Kidney (tissue), 22 donors: ENCODE measurements at places on chromosomes 4 and X. TPM values are rescaled to one million over a fixed set of nuclear protein-coding genes. Genes with fewer than 3 reads are reported as not detected.

CT45A3 gene
- total RNA-seq, result not detected

MEPE gene
- total RNA-seq, result not detected

FGF16 gene
- total RNA-seq, result 0.25 TPM

MTNR1A gene
- total RNA-seq, result 1.5 TPM

ESX1 gene
- total RNA-seq, result not detected

TKTL2 gene
- total RNA-seq, result not detected

ANAPC4 gene
- 28.4 TPM for total RNA-seq

DNA sequence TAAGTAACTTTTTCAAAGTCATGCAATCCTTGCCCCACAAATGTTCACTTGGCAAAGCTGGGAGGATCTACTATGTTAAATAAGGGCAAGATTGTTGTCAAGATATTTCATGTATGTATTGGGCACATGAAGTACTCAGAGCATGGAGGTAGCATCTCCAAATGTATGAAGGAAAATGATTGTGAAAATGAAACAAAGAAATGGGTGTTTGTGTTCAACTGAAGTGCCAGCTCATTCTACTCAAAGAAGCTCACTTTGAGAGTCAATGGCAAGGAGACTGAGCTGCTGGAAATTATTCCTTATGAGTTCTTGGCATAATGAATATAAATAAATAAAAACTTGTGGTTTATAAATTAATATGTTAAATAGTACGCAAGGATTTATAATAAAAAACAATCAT, 124.5 kb upstream of the ARSJ start:
- H3K4me3 ChIP-seq, result no peak overlapping the region
- H3K4me1 ChIP-seq, result no peaks in the 10 kb centered on the region
- no peaks in the 10 kb centered on the region for H3K27me3 ChIP-seq
- no peak overlapping the region for H3K27ac ChIP-seq

DNA sequence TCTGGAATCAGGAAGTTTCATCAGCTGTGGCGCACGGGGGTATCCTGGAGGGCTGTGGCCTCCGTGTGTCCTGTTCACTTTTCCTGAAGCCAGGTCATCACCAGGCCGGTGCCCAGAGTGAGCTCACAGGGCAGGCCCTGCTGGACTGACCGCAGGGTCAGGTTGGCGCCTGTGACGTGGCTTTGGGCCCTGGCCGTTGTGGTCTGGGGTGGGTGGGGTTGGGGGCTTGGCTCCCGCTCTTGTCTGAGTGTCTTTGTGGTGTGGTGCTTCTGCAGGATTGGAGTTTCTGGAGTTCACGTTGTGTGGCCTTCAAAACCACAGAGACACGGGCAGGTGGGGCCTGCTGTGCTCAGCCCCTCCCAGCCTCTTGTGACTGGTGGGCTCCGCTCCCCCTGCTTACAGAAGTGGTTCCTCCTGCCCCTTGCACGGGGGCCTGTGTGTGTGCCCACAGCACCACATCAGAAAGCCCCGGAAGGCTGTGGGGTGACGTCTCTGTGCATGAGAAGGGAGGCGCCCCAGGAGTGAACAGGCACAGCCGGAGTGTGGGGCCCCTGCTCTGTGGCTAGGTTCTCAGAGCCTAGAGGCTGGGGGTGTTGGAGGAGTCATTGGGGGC, 9.5 kb downstream of the RGS12 start:
- H3K36me3 ChIP-seq, result no peaks in the 10 kb centered on the region
- no peak overlapping the region for H3K4me3 ChIP-seq
- H3K27me3 ChIP-seq, result no peaks in the 10 kb centered on the region
- peak; percentile 25 for DNase-seq
- H3K27ac ChIP-seq, result no peak overlapping the region

DNA sequence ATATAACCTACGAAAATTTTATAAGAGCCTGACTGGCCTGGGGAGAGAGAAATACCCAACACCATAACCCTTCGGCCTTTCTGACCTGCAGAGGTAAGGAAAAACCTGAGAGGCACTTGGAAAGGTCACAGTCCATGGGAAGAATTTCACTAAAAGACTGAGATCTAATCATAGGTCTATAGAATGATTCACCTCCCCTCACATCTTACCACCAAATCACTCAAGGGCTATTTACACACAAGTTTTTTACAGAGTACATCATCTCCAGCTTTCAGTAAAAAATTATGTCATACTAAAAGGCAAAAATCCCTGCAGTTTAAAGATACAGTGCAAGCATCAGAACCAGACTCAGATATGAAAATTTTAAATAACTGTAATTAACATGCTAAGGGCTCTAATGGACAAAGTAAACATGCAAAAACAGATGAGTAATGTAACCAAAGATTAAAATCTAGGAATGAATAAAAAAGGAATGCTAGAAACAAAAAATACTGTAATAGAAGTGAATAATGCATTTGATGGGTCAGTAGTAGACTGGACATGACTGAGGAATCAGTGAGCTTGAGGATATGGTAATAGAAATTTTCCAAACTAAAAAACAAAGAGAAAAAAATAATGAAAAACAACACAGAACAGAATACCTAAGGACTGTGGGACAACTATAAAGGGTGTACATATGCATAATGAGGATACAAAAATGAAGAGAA, 32.1 kb upstream of the SLC16A2 start:
- no peaks in the 10 kb centered on the region for H3K36me3 ChIP-seq
- H3K27me3 ChIP-seq, result no peaks in the 10 kb centered on the region
- no peak for DNase-seq
- H3K4me1 ChIP-seq, result no peaks in the 10 kb centered on the region
- no peak overlapping the region for H3K27ac ChIP-seq

DNA sequence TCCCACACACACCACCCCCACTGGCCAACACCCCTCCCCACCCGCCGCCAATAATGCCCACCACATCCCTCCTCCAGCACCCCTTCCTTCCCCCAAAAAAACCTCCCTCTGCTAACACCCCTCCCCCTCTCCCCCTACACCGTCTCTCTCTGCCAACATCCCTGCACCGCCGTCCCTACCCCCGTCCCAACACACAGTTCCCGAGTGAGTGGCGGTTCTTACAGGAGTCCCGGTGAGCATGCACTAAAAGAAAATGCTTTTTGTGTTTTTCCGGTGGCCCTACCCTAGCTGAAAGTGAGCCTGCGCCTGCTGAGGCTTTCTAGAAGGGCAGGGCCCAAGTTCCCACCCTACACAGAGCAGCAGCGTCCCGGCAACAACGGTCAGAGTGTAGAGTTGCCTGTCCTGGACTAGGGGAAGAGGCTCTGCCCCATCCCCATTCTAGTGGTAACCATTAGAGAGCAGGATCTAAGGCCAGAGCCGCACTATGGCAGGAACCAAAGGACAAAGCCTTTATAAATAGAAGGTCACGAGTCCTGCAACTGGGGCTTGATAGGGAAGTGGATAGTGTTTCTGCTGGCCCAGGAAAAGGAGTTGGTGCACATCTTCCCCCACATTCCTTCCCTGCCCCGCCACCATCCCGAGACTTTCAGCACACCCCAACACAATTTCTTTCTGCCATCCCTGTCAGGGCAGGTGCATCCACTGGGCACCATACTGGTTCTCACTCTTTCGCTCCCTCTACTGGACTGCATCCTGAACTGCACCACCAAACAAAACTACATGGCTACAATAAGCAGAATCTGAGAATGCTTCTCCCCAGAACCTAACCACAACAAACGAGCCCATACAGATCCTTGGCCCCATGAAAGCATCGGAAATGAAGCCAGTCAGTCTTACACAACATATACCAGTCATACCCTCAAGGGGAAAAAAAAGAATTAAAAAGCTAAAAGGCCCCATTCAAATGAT, 78.1 kb upstream of the PAGE3 start:
- H3K27ac ChIP-seq, result no peak overlapping the region
- no peaks in the 10 kb centered on the region for H3K27me3 ChIP-seq
- peak; percentile 36 for DNase-seq
- H3K4me1 ChIP-seq, result no peaks in the 10 kb centered on the region
- H3K36me3 ChIP-seq, result no peaks in the 10 kb centered on the region

DNA sequence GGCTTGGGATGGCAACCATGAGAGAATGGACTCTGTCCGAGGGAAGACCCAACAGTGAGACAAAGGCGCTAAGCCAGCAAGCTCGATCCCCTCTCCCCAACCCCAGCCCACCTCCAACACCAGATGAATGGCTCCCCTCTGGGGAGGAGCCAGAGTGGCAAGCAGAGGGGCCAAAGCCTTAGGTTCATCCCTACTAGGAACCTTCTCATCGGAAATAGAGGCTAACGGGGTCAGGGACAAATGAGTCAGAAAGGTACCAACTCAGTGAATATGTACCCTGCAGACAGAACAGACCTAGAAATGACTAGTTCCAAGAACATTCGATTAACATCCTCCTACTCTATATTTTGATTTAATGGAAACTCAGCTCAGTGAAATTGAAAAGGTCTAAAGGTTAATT, 73.9 kb downstream of the NSG1 start:
- no peak for DNase-seq
- H3K4me3 ChIP-seq, result no peak overlapping the region
- H3K36me3 ChIP-seq, result peaks cover 8% of the 10 kb centered on the region

- H3K4me1 ChIP-seq, result no peaks in the 10 kb centered on the region
- H3K36me3 ChIP-seq, result no peaks in the 10 kb centered on the region
- H3K4me3 ChIP-seq, result no peak overlapping the region
- DNase-seq, result no peak
- no peak overlapping the region for H3K27ac ChIP-seq
Measured at GRCh38 chr4:42579903-42580302, 77.0 kb downstream of the ATP8A1 start.

DNA sequence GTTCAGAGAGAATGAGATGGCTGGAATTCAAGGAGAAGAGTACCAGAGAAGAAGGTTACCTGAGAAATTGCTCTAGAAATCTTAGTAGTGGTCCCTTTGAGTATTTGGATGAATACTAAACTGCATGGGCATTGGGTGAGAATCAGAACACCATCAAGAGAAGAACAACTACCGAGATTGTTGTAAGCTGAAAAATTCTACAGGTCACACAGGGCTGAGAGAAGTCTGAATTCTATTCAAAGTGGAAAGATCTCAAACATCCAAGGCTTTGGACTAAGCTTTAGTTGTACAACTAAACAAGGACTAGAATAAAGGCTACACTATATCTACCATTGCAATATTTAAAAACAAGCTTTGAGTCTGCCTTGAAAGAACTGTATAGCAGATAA, 40.8 kb downstream of the LRBA start:
- no peak for DNase-seq
- peaks cover 4% of the 10 kb centered on the region for H3K4me1 ChIP-seq
- H3K27me3 ChIP-seq, result no peaks in the 10 kb centered on the region

- no peak overlapping the region for H3K27ac ChIP-seq
- no peaks in the 10 kb centered on the region for H3K27me3 ChIP-seq
- H3K36me3 ChIP-seq, result no peaks in the 10 kb centered on the region
- no peaks in the 10 kb centered on the region for H3K4me1 ChIP-seq
Measured at GRCh38 chr4:151460434-151460833, 51.5 kb downstream of the FHIP1A start.

- no peak overlapping the region for H3K27ac ChIP-seq
- no peaks in the 10 kb centered on the region for H3K27me3 ChIP-seq
Measured at GRCh38 chr4:38366456-38366855, 297.5 kb upstream of the KLF3 start.

GRCh38 chrX:12403474-12404082, 265.3 kb downstream of the FRMPD4 start:
- H3K27ac ChIP-seq, result no peak overlapping the region
- no peak for DNase-seq
- no peaks in the 10 kb centered on the region for H3K4me1 ChIP-seq
- H3K27me3 ChIP-seq, result peaks cover 3% of the 10 kb centered on the region
- H3K36me3 ChIP-seq, result no peaks in the 10 kb centered on the region
- H3K4me3 ChIP-seq, result no peak overlapping the region

DNA sequence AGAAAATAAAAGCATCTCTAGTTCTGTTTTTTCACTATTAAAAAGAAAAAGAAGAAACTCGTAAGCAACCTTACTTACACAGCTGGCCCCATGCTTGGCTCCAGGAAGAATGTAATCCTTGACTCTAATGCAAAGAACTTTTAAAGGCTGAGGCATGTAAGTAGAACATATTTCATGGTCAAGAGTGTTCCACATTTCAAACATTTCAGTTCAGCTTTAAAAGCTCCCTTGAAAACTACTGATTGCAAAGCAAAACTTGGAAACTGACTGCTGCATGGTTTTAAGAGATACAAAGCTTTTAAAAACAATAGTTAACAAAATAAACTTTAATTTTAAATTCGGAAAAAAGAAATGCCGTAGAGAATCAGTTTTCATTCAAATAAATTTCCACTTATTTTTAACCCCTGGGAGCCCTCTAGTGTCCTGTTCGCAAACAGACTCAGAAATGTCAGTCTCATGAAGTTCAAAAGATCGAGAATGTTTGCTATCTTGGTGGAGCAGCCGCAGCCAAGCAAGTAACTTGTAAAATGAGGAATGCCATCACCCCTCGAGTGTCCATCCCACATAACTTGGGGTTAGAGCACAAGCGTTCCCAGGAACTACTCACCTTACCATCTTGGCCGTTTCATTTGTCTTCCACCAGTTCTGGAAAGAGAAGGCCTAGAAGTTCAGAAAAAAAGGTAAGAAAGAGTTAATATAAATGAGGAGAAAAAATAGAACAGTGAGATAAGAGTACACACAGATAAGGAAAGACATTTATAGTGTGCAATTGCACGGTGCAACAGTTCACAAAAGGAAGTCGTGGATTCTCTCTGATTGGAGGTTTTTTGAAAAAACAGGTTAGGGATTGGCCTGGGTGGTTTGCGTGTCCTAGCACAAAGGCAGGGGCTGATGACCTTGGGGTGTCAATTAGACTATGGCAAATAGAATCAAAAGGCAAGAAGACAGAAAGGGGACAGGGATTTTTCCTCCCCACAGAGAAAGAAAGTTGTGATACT, at the start of gene GASK1B:
Gene GASK1B (minus strand): TSS at position 765 of the 998 bp plus-strand sequence. CDS start 1,650 bp downstream, outside the sequence.
- peak; percentile 61 for DNase-seq

DNA sequence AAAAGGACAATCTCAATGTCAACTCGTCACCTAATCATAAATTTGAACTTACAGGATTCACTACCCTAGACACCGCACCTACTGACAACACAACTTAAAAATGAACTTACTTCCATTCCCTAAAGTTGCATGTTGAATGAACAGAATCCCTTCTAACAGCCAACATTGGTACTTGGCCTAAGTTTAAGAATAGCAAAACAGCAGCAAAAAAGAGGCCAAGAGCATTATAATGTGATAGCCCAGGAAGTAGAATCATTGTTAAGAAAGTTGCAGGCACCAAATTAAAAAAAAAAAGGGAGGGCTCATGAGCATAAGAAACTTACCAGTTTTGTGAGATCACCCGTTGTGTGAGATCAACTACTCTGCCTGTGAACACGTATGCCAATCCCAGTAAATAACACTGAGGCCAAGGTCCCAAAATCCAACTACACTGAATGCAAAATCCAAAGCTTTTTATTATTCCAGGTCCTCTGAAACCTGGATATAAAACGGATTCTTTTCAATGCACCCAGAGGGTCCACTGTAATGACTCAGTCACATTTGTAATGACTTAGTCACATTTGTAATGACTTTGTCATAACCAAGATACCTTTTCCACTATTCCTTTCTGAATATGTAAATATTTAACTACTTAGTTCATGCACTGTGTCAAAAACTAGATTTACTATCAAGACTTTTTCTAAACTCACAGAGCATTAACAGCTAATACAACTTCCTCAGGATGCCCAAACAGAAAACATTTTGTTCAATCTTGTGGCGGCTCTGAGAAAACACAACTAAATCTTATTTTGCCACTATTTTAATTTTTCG, 6.8 kb downstream of the HNRNPDL start:
- no peak for DNase-seq
- H3K4me3 ChIP-seq, result no peak overlapping the region
- peaks cover 16% of the 10 kb centered on the region for H3K36me3 ChIP-seq
- H3K4me1 ChIP-seq, result no peaks in the 10 kb centered on the region
- no peaks in the 10 kb centered on the region for H3K27me3 ChIP-seq
